T1000 (cell line): ENCODE measurements at places on chromosomes 16 and 17.
A peak's percentile ranks its signal among the peaks of the same experiment; 100 is the strongest.

GRCh38 chr17:54901230-54901822 is 674 bp downstream of the TOM1L1 start:
- DNase-seq: no peak

- DNase-seq: peak; percentile 9
Observed at GRCh38 chr17:37770631-37771518, 26.0 kb upstream of the HNF1B start.

DNA sequence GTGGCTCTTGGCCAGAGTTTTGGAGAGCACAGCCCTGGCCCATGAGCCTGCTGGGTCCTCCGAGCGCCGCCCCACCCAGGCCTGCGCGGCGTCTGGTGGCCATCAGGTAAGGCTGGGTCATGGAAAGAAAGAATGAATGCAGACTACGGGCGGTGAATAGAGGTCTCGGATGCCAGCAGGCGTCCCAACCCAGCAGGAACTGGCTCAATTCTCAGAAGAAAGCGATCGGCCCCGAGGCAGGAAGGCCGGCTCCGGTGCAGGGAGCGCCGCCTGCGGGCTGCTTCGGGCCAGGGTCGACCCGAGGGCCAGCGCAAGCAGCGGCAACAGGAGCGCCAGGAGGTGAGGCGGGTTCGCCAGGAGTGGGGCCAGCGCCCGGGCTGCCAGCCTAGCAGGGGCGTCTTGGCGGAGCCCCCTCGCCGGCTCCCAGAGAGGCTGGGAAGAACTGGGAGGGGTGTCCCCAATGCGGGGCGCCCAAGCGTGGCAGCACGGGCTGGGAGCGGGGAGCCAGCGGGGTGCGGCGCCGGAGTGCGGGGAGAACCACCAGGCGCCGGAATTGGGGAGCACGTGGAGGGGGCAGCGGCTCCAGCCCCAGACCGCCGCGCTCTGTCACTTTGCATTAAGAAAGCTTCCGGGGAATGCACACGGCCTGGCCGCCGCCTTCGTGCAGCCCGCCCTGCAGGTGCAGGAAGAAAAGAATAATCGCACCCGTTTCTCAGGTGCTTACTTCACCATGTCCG is 7.1 kb upstream of the TMC5 start:
- DNase-seq: no peak

DNA sequence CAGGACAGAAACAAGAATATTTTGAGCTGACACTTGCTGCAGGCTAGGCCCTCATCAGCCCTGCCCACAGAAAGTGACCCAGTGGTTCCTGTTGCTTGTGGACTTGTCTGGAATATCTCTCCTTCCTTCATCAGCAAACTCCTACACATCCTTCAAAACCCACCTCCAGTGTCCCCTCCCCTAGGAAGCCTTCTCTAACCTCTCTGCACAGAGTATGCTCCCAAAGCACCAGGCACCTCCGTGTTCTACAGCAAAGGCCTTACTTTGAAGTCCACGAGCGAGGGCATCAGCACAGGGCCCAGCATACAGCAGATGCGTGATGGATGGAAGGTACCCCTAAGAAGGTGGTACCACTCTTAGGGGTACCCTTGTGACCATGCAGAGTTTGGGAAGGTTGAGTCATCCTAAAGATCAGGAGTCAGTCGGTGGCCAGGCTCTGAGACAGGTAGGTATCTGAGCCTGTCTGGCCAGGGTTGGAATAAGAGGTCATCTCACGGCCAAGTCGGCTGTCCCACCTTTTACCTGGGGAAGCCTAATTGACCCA is 2.0 kb downstream of the CCDC102A start:
- DNase-seq: no peak

- no peak for DNase-seq
Observed at GRCh38 chr17:57106836-57107497, 21.9 kb downstream of the AKAP1 start.

- DNase-seq: peak; percentile 63
Observed at GRCh38 chr17:77470800-77471733, 330.3 kb downstream of the SEC14L1 start.
